ENCODE measurements at places on chromosomes 11 and 22. TPM values are rescaled to one million over a fixed set of nuclear protein-coding genes. Genes with fewer than 3 reads are reported as not detected.

PNPLA3 gene
- 0.58 TPM for total RNA-seq

CCDC73 gene
- total RNA-seq = not detected

- no peak for DNase-seq
These were observed 64.7 kb downstream of the BDNF start for GRCh38 chr11:27635567-27636037.

GRCh38 chr22:36831717-36832116 is 14.9 kb upstream of the PVALB start:
- DNase-seq = no peak

DNA sequence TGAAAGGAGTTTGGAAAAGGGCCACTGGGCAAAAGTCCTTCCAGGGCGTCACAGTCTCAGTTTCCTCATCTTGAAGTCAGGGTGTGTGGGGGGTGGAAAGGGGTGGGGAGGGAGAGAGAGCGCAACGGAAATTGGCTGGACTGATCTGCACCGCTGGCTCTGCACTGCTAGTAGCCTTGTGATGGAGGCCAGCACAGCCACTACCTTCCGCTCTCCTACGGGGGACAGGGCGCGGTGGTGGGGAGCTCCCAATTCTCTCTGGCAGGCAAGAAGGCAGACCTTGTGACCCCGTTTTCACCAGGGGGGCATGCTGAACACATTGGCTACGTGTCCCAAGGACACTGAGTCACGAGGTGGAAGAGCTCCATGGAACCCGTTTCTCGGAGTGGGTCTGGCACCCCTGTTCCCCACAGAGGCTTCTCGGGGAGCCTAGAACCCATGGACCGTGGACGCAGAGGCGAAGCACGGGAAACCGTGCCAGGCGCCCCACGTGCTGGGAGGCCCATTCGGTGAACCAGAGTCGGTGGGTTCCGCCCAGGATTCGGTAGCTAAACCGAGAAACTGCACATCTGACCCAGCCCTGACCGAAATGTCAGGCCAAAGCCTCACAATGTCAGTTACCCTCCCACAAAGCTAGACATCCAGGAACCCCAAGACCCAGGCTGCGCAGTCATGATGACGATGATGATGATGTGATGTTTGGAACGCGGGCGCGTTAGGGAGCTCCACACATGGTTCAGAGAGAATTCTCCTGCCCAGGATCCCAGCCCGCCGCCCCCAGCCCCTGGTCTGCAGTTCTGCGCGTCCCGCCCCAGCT is 28.3 kb upstream of the WNT11 start:
- DNase-seq = peak; percentile 48

DNA sequence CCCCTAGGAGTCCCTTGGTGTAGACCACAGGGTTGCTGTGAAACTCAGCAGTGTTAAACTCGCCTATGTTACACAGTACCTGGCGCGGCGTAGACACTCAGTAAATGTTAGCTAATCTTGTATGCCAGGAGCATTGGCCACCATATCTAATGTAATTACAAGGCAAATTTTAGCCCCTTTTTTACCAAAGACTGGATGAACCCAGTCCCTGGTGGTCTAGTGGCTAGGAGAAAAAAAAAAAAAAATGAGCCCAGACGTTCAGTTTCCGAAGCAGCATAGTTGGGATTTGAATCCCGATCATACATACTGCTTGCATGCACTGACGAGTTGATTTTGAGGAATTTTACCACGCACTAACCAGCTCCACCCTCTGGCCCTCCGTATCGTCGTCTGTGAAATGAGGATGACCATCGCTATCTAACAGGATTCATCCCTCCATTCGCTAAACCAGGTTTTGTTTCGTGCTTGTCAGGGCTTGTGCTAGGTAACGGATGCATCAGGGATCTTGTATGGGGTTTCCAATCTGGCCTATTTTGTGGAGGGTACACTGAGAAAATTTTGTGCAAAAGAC is 688 bp downstream of the PTS start:
- no peak for DNase-seq

DNA sequence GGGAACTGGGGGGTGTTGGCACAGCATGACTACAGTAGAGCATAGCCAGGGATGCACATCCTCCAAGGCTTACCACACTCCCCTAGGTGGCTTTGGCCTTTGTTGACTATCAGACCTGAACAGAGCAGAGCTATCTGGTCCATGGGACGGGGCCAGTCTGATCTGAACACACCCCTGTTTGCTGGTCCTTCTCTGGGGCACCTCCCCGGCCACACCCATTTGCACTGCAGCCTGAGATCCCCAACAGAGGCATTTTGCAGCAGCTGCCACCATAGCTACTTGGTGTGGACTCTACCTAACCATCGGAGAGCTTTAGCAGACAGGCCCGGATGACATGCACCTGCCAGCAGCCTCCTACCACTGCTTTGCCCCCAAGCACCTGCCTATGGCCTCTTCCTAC is 75.8 kb upstream of the NOX4 start:
- DNase-seq = no peak

GRCh38 chr22:20312396-20313191 is 7.3 kb downstream of the DGCR6L start:
- no peak for DNase-seq

GRCh38 chr11:134376150-134376921 is 35.7 kb downstream of the B3GAT1 start:
- DNase-seq = no peak

- no peak for DNase-seq
These were observed 19.6 kb downstream of the DAGLA start for GRCh38 chr11:61699737-61700160.

- DNase-seq = no peak
These were observed 84.8 kb downstream of the ADAMTS15 start for GRCh38 chr11:130533113-130533798.

DNA sequence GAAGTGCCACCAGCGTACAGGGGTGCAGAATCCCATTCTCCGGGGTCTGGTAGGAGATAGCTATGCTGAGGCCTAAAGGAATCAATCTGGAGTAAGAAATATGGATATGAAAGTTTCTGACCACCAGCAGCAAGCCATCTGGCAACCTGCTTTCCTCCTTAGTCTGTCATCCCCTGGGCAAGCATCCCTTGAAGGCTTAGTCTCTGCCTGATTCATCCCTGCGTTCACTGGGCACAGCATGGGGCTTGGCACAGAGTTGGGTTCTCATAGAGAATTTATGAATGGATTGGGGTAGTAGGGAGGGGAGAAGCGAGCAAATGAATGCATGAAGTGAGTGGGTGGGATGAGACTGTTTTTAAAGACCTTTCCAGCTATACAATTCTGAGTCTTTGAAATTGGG is 85.8 kb upstream of the NARS2 start:
- no peak for DNase-seq

DNA sequence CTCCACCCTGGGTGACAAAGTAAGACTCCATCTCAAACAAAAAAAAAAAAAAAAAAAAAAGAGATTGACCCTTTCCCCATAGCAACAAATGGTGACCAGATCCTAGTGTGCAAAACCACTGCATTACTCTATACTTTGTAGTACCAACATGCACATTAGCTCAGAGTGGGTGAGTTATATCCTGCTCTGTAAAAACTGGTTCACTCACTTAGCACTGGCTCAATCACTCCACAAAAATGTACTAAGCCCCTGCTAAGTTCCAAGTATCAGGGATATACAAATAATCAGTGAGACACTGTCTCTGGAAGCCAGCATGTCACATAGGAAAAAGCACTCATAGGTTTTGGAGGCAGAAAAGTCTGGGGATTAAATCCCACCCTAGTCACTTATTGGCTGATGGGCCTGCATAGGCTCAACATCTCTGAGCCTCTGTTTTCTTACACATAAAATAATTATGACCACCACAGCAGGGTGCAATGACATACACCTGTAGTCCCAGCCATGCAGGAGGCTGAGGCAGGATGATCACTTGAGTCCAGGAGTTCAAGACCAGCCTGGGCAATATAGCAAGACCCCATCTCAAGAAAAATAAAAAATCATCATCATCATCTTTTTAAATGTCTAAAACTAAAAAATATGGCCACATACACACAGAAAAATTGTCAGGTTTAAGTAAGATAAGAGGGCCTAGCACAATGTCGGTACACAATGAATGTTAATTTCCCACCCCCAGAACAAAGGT is 11.9 kb downstream of the FAM168A start:
- DNase-seq = no peak

DNA sequence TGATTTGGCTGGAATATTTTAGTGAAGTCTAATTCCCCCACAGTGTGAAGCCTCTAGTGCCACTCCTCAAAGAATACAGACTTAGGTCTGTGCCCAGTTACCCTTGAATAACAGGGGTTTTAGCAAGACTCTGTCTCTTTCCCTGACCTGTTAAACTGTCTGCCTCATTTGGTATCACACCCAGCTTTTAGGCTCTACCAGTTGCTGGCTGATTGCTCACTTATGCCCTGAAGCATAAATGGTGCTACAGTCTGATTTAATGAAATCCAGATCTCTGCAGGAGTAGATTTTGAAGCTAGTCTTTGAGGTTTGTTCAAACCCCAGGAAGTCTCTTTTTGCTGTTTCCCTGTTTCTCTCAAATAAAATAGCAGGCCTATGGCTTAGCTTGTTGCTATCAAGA is 45.2 kb upstream of the LIPT2 start:
- DNase-seq = no peak

GRCh38 chr22:36887162-36887561 is 26.3 kb upstream of the CSF2RB start:
- DNase-seq = no peak

DNA sequence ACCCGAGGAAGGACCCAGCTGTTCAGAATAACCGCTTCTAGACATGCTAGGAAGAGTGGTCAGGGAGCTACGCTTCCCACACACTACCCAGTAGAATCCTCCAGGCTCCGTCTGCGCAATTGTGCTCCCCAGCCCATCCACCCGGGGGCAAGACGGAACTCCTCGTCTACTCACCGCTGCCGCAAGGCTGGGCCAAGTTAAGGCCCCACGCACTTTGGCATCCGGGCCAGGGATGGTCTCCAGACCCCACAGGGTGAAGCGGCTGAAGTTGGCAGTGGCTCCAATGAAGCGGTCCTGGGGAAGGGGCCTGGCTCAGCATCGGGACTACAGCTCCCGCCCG is 757 bp downstream of the RNASEH2C start:
- peak; percentile 53 for DNase-seq

- peak; percentile 77 for DNase-seq
These were observed 61.1 kb upstream of the CD44 start for GRCh38 chr11:35077709-35078469.

DNA sequence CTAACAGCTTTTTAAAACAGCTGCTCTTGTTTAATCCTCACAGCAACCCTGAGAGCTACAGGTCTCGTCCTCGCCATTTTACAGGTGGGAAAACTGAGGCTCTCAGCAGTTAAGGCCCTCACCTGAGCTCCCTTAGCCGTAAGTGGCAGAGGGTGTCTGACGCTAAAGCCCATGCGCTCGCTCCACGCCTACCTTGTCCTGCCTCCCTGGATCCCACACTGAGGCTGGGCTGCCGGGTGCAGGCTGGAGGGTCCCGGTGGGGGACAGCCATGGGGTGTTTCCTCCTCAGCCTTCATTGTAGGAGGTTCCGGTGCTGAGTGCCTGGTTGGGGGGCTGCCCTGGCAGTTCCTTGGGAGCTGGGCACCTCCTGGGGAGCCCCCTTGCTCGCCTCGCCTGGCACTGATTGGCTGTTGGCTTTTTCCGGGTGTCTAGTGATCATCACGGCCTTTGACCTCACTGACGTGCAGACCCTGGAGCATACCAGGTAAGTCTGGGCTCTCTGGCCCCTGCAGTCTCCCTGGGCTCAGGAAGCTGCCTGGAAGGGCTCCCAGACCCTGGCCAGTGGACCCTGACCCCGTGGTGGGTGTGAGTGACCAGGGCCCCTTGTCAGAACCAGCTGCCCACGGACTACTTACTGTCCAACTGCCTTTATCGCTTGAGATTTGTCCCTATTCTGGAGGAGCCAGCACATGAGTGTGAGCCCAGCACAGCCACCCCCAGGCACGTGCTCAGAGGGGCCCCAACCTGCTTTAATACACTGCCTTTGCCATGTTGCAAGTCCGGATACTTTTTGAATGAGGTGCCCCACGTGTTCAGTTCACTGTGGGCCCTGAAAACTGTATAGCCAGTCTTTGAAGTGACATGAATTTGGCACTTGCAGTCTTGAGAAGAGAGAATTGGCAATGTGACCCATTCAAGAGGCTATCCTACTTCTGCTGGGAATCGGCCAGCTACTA is 12.6 kb downstream of the RAB36 start:
- DNase-seq = no peak
